ENCODE measurements at places on chromosomes 5 and 9.

GRCh38 chr5:8396756-8397155, 527.8 kb downstream of the MTRR start:
- DNase-seq: no peak

DNA sequence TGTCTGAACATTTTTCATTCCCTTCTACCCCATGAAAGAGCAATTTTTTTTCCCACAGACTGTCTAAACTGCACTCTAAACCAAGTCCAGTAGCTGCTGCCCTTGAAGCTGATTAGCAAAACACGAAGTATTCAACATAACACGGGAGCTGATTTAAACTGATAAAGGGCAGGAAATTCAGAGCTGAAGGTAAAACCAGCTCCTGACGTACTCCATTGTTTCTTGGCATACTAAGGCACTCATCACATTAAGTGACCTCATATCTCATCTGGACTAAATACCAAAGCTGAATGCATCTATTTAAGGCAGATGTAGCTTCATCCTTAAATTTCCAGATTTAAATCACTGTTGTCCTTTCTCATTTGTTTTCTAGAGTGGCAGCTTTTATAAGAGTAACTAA, 12.0 kb downstream of the GDF9 start:
- no peak for DNase-seq

- DNase-seq: peak; percentile 65
These were observed at the start of gene MRPS2 for GRCh38 chr9:135500525-135501260. TSS of gene MRPS2 (plus strand) at chr9:135500682. CDS start at chr9:135500711, 29 bp downstream.

DNA sequence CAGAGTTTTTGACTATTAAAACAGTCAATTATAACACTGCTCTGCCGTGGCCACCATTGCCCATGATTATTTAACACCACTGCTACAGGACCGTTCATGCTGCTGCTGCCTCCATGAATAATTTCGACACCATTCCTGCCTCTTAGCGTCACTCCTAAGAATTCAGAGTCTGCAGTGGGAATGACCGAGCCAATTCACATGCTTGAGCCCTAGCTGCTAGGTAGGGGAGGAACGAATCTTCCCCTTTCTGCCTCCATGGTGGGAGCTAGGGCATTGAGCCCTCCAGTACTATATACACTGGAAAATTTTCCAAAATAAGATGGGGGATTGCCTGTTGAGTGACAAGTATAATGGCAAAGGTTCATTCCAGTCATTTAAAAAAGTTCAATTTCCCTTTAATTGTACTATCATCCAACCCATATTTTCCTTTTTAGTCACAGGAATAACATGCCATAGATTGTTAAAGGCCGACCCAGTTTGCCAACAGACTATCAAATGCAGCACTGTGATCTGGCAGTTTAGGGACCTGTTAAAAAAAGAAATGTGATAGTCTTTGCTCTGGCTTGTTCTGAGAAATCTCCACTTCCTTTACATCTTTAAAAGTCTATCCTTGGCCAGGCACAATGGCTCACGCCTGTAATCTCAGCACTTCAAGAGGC, 13.5 kb upstream of the B4GALT1 start:
- no peak for DNase-seq

- DNase-seq: no peak
These were observed 14.8 kb downstream of the SPTLC1 start for GRCh38 chr9:92100237-92100911.

DNA sequence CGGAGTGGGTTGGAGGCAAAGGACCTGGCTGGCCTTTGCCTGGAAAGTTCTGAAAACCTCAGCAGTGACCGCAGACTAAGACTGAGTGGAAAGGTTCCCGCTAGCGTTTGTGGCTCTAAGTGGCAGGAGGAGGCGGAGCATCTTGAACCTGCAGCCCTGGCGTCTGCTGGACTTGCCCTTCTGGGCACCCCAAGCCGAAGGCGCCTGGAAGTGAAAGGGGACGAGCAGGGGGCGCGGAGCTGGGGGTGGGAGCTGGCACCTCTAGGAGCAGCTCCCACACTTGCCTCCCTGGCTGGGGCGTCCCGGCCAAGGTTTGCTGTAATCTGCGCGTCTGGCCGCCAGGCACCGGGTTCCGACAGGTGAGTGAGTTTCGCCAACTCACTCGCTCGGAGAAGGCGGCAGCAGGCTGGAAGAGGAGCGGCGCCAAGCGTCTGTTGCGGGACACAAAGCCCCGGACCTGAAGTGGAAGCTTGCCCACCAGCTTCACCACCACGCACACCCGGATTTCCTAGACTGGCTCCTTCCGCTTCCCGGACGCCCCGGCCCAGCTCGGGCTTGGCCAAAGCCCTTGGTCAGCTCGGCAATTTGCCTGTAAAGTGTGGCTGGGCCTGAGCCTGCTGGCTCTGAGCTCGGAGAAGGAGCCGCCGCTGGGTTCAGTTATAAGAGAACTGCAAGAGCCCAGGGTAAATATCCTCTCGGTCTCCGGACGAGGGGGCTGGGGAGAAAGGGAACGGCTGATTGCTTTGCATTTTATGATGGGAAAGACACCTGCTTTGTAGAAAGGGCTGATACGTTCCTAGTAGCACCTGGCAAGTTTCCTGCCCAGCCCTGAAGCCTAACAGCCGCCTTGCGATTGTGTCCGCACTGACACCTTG, at the start of gene GNA14:
Gene GNA14 (minus strand): TSS at position 89 of the 875 bp plus-strand sequence. CDS start 529 bp downstream, outside the sequence.
- DNase-seq: no peak

DNA sequence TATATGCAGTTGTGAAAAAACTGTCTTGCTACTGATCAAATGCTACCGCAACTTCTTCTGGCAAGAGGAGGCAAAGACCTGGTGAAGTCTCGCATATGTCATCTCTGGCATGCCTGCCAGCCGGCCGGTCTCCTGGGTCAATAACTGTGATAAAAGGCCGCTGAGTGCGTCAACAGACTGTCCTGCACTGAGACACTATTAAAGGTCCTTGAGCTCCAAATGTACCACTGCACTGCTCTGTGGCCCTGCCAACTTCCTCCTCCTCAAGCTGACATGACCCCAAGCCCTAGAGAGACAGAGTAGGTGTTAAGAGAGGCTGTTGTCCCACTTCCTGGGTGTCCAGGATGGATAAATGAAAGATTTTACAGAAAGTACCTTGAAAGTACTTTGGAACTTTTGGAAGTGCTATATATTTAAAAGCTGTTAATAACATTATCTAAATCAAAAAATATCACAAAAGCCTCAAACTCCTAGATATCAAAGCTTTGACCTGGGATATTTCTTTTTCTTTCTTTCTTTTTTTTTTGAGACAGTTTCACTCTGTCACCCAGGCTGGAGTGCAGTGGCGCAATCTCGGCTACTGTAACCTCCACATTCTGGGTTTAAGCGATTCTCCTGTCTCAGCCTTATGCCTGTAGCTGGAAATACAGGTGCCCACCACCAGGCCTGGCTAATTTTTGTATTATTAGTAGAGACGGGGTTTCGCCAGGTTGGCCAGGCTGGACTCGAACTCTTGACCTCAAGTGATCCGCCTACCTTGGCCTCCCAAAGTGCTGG, 31.5 kb downstream of the RAPGEF1 start:
- no peak for DNase-seq

DNA sequence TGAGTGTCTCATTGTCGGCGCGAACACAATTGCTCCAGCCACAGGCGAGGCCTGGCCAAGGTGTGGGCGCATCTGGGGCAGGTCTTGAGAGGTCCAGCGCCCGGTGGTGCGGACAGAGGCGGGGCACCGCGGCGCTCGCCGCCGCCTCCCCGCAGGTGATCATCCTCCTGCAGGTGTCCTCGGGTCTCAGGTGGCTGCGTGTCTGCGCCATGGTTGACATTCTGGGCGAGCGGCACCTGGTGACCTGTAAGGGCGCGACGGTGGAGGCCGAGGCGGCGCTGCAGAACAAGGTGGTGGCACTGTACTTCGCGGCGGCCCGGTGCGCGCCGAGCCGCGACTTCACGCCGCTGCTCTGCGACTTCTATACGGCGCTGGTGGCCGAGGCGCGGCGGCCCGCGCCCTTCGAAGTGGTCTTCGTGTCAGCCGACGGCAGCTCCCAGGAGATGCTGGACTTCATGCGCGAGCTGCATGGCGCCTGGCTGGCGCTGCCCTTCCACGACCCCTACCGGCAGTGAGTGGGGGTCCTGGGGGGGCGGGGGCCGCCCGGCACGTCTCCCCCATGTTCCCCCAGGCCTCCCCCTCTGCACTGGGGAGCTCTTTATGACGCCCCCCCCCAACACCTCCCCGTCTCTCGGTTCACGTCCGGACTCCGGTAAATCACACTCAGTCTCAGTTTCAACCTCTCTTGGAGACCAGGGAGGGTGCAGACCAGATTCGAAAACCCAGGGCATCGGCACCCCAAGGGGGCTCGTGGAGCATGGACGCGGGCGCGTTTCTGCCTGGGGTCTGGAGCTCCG, 446 bp downstream of the NXNL2 start:
- DNase-seq: no peak

DNA sequence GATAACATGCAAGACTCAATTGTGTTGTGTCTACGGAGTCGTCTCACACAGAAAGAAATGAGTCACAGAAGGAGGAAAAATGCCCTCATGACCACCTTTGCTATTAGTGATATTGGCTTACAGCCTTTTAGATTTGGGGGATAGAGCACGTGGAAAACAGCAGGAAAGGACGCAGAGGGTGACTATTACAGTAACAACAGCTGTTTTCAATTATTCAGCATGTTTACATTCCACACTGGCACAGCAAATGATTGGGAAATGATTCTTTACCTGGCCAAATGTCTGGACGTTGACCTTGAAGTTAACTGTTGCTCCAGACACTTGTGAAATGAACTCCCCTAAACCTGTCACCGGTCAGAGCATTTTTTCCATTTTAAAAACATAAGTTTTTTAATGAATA, 46.8 kb downstream of the APTX start:
- no peak for DNase-seq

DNA sequence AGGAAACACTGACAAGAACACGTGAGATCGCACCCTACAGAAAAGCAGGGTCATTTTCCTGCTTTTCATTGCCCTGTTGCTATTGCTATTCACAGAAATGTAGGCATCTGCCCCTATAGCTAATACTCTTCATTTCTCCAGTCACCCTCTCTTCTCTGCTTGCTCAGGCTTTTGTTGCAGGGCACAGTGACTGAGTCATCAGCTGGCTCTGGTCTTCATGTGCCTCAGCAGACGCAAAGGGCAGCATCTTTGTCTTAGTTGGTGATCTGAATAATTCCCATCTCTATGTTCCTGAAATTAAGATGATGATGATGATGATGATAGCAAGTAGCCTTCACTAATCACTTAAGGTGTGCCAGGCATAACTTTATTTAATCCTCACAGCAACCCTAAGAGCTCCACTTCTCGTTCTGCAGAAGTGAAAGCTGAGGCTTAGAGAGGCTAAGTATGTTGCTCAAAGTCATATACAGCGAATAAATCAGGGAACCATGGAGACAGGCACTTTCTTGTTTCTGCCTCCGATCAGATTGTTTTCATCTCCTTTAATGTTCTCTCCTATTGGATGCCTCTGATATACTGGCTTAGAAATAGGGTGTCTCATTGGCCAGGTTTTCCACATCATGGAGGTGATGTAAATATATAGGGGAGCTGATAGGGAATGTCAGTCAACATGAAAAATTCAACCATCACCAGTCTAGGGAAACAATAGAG, 133.0 kb upstream of the STK32A start:
- no peak for DNase-seq

- DNase-seq: no peak
These were observed 186.7 kb upstream of the DAPK1 start for GRCh38 chr9:87310827-87311523.

DNA sequence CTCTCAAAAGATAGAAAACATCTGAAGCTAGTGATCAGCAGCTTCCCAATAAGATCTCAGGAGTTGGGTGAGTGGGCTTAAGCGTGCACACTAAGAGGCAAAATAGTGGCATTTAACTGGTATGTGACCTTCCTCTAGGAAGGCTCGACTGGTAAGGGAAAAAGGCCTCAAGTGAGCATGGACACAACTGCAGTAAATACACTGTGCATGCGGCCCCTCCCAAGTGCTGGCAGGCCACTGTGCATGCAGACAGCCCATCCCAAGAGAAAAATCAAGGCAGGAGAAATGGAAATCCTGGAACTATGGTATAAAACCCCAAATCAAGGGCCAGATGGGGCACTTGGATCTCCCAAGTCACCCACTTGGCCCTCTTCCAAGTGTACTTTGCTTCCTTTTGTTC, 112.7 kb downstream of the SMC2 start:
- DNase-seq: no peak

DNA sequence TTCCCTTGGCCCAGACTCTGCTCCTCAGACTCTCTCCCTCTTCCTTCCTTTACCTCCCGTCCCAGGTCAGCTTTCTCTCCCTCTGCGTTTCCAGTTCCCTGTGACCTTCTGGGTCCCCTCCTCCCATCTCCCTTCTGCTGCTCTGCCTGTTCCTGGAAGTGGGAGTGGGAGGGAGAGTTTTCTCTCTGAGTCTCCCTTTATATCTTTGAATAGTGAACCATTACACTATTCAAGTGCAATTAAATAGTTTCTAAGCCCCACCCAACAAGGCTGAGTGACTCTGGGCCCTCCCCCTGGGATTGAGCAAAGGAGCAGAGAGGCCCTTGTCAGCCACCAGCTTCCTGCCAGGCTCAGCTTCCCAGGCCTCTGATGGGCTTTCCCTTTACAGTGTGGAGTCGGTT, 34.8 kb downstream of the THBS4 start:
- DNase-seq: no peak

- no peak for DNase-seq
These were observed 68.2 kb downstream of the EBF1 start for GRCh38 chr5:159031513-159031912.

DNA sequence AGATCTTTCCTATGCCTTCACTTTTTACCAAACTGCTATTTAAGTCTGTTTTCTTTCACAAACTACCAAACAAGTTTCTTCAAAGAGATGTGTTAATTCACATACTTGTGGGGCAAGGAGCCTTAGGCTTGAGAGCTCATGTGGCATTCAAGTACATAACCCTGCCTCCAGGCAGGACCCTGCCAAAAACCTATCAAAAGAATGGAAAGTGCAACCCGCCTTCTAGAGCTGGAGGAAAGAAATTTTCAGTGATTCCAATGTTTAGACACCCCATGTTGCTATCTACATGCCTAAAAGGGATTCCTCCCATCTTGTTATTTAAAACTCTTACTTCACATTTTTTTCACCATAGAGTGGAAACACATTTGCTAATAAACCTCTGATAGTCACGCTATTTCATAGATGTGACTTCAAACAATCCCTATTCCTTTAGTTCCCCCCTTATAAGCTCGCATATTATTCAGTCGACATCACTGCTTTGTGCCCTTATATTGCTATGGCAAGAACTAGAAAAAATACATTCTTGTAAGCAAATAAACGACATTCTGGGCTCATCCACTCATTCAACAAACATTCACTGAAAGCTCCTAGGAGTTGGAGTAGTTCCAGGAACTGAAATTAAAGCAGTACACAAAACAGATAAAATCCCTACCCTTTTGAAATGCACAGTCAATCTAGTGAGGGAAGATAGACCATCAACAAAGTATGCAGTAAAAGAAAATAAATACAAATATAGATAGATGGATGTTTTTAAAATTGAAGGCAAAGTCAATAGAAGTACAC, 518.1 kb downstream of the ELAVL2 start:
- no peak for DNase-seq

GRCh38 chr5:174775081-174775480, 50.7 kb downstream of the MSX2 start:
- no peak for DNase-seq

DNA sequence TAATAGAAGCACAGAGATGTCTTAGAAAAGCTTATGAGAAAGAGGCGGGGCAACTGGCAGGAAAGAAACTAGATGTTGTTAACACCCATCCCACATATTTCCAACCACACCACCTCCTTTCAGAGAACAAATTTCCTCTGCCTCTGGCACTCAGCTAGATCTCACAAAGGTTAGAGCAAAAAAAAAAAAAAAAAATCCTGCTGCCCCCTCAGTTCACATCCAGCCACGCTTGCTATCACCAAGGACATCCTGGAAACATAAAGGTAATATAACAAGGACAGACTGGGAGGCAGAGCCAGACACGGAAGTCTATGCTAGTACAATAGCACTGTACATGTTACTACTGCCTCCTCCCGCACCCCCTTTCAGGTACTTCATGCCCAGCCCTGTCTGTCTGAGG, 238.0 kb upstream of the PTGER4 start:
- DNase-seq: no peak
